ENCODE measurements at places on chromosomes 6 and 20.

DNA sequence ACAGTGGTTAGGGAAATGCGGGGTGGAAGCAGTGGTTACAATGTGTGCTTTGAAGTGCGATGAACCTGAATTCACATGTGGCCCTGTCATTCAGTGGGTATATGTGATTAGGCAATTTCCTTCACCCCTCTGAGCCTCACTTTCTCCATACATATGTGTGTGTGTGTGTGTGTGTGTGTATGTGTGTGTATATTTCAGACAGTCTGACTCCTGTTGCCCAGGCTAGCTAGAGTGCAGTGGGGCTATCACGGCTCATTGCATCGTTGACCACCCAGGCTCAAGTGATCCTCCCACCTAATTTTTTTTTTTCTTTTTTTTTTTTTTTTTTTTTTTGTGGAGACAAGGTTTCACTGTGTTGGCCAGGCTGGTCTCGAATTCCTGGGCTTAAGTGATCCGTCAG is 6.3 kb downstream of the PPP1R14C start:
- no peak for DNase-seq

DNA sequence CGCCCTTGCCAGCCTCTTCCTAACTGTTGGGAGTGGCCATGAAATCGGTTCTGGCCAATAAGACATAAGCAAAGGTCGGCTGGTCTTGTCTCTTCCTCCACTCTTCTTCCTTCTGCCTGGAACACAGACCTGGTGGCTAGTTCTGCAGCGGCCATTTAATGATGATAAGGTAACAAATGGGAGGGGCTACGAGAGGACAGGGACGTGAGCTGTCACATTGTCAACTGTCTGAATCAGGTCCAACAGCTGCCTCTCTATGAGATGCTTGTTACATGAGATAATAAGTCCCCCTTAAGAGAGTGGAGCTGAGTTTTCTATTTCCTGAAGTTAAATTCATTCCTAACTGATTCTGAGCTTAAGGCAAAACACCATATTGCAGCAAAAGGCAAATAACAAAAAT is 12.5 kb upstream of the TMEM242 start:
- no peak for DNase-seq

- peak; percentile 41 for DNase-seq
These were observed 369 bp downstream of the SLC4A11 start for GRCh38 chr20:3238616-3239025.

DNA sequence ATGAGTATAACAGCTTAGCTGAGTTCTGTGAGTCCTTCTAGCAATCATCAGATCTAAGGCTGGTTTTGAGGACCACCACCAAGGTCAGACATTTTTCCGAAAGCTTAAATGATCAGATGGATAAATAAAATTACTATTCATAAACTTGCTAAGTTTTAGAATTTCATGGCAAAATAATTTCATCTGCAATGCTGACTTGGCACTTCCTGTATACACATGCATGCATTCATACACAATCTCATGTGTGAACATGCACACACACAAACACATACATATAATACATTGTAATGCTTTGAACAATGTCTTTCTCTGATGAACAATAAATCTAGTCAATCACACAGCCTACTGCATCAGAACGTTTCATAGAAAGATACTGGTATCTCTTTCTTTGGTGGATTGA is 1068.3 kb downstream of the HACE1 start:
- no peak for DNase-seq
